ENCODE measurements at places on chromosomes 6 and 20.

DNA sequence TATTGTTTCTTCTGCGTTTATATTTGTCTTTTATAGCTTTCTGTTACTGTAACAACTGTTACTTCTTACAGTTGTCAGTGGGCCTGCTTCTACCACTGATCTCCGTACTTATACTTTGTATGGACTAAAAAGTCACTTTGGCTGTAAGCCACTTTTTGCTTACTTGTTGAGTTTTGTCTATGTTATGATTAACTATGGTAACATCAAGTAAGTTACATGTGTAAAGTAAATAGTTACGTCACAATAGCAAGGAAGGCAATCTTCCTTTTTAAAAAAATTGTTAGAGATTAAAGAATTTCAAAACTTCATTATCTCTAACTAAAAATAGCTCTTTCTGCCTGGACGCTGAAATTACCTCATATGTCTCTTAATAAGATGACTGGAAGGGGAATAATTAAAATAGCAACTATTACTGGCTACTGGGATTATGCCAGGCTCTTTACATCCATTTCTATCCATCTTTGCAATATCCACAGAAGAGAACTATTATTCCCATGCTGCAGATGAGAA, 10.9 kb downstream of the TFB1M start:
- no peak for DNase-seq

- no peak for DNase-seq
These were observed 379.4 kb upstream of the MAN1A1 start for GRCh38 chr6:119728935-119729334.

DNA sequence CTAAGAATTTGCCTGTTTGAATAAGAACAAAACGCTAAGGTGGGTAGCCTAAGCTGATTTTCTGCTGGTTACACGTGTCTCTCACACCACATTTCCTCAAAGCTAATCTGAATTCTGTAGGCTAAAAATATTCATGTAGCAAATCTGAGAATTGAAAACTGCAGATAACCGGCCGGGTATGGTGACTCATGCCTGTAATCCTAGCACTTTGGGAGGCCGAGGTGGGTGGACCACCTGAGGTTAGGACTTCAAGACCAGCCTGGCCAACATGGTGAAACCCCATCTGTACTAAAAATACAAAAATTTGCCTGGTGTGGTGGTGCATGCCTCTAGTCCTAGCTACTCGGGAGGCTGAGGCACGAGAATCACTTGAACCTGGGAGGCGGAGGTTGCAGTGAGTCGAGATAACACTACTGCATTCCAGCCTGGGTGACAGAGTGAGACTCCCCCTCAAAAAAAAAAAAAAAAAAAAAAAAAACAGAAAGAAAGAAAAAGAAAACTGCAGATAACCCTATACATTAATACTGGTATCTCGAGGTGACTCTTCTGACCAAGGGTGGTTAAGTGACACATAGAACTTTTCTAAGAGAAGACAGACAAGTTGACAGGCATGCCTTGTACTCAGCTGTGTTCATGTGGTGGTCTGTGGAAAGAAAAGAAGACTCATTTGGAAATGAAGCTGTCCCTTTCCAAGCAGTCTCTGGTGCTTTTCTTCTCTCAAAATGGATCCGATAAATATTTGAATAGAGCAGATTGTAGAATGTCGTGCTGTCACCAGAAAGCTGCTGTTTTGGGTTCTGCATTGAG, 24.7 kb upstream of the ASXL1 start:
- DNase-seq, result no peak

GRCh38 chr6:119294984-119295383, 54.6 kb downstream of the MAN1A1 start:
- DNase-seq, result no peak

DNA sequence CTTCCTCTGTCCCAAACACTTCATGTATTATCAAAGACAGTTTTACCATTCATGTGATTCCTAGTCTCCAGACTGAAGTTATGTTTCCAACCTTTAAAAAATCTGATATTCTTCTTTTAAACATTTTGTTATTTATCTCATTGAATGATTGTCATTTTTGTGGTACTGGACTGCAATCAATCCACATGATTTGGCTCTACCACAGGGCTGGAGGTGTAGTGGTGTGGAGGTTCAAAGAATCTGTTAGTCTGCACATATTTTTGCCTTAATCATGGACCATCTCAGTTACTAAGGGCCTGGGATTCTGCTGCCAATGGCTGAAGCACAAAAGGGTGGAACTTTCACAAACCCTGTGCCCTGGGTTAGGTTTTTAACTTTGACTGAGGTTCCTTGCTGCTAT, 164.1 kb upstream of the JAG1 start:
- no peak for DNase-seq

DNA sequence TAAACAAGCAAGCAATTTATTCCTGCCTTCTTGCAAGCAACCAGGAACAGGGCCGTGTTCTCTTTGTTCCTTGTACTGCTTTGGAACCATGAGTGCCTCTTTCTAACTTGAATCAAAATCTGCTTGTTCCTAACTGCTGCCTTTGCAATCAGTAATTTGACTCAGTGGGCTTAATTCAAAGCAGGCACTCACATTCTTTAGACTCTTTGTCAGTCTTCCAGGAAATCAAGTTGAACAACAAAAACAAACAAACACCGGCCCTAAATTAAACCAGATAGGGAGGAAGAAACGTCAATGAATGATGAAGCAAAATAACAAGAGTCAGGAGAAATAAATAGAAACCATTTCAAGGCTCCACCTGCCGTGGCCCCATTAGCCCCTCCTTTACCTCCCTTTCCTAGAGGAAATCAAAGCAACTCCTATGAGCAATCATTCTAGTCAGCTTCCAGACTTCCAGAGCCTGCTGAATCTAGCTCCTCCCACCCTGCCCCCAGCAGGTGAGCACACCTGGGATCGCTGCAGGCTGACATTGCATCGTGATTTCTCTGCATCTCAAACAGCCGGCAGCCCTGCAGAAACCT, 582.2 kb upstream of the FLRT3 start:
- DNase-seq, result no peak

DNA sequence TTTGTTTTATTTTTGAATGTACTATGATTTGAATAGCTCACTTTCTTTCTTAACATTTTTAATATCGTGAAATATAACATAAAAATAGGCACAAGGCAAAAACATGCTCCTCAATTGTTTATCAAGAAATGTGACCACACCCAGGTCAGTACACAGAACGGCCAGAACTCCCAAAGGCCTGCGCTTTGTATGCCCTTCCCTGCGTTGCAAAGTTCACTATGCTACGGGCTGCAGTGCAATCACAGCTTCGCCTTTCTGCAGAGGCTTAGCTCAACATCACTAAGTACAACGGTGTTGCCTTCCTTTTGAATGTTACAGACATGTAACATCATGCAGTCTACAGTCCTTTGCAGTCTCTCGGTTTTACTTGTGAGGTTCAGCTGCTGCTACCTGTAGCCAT, 333.4 kb downstream of the THBS2 start:
- no peak for DNase-seq

All from amygdala (tissue), 56 donors.